ENCODE measurements at places on chromosomes 6 and 20.

- no peak for DNase-seq
These were observed 17.4 kb upstream of the MUC21 start for GRCh38 chr6:30966154-30966553.

DNA sequence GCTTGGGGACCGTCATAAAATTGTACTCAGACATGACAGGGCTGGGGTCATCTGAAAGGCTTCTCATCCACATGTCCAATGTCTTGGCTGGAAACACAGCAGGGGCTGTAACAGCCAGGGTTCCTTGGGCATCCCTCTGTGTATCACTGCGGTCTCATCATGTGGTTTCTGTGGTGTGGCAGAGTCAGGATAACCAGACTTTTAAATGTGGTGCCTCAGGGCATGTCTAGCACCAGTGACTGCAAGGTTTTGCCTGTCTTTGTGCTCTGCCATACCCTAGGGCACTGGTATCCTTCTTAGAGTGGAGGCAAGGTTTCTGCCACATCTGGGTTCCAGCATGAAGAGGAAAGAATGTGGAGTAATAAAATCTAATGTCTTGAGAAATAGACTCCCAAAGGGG, 124.2 kb downstream of the PLEKHG1 start:
- no peak for DNase-seq

DNA sequence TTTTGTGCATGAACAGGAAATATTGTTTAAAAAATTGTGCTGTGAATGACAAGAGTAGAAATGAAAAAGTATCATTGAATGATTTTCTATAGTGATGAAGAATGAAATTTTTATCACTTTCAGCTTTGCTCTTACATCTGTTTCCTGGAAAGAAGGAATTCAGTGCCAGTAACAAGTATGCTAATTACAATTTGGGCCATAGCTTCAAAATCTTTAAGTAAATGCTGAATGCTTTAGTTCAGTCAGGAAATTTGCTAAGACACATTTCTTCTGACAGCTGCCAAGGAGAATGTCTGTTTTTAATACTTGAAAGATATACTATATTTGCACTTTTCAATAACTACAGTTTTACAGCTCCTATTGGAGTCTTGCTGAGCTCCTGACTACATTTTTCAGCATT, 203.7 kb upstream of the RSPO3 start:
- DNase-seq = no peak

DNA sequence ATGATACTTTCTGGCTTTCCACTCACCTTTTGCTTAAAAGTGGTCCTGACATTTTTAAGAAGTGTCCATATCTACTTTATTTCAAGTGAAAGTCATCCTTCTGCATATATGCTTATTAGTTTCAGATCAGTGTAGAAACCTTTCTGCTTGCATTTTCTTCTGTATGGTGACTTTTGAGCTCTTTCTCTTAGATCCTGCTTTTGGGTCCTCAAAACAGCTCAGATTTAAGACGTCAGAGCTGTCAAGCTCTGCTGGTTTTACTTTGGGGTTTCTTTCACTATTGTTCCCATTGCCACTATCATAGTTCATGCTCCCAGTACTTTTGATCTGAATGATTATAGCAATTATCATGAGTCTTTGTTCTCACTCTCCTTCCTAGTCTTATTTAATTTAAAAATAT, 41.7 kb downstream of the BCKDHB start:
- DNase-seq = no peak

- no peak for DNase-seq
These were observed 392.0 kb downstream of the SYNE1 start for GRCh38 chr6:152244998-152245630.

GRCh38 chr20:56506103-56506502, 18.4 kb upstream of the FAM209A start:
- no peak for DNase-seq

DNA sequence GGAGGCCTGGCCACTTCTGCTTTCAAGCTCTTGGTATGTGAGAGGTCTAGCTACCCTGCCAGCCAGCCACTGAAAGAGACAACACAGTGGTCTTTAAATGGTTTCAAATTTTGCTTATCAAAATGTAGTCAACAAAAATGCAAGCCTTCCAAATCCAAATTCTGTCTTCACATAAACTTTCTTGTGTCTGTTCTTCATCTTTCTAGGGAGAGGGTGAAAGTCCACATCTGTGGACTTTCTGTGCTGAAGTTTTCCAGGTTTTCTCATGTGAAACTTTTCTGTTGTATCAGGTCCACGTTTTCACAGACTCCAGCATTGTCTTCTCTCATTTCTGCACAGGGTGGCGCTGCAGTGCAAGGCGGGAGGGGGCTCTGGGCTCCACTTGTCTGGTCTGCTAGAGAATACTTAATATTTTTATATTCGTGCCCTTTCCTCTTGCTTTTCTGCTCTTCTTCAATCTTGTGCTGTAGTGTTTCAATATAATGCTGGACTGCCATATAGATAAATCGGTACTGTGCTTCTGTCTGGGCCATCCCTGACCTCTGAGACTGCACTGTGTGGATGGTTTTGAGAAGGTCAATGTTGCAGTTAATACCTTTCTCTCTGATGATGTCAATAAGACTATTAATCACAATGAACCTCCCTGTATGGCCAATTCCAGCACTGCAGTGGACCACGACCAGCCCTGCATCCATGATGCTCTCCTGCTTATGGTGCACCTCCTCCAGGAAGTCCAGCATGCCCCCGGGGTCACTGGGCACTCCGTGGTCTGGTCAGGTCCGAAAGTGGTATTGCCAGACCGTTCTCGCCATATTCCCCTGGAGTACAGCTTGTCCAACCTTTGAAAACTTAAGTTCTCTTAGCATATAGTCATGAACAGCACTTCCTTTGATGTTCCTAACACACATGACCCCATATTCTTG, 161.6 kb upstream of the TNFAIP3 start:
- peak; percentile 59 for DNase-seq

- DNase-seq = no peak
These were observed 6.0 kb downstream of the BFSP1 start for GRCh38 chr20:17525132-17525531.

GRCh38 chr20:23266530-23267398, 83.8 kb upstream of the NXT1 start:
- DNase-seq = no peak

DNA sequence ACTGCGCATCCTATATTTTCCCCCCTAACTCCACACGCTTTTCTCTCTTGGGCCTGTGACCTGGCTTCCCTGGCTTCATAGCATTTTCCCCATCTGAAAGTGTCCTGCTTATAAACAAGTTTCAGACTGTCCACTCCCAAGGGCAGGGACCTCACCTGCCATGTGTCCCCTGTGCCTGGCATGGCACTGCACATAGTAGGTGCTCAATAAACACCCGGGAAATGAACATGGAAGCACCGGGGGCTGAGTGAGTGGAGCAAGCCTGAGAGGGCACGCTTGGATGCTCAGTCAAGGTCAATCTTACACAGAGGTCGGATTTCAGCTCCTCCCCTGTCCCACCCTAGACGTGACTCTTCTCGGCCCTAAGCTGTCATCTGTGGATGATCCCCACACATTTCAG, 96.9 kb downstream of the NFATC2 start:
- no peak for DNase-seq

DNA sequence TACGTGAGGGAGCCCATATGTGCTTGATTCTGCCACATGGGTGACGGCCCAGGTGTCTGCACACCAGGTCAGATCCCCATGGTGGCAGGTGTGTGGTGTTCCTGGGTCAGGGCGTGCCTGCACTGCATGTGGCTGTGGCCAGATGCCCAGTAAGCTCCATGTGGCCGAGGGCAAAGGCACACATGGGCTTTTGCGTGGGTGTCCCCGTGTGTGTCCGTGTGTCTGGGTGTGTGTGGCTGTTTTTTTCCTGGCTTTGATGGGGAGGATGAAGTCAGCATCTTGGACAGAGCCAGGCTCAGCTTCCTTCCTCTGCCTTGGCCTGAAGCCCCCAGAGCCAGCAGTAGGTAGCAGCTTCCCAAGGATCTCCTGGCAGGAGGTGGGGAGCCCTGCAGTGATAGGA, 1.5 kb upstream of the TNXB start:
- no peak for DNase-seq

GRCh38 chr6:158040804-158041347, 59.2 kb downstream of the SYNJ2 start:
- DNase-seq = no peak

GRCh38 chr6:141401851-141402250, 730.9 kb upstream of the GJE1 start:
- DNase-seq = no peak

DNA sequence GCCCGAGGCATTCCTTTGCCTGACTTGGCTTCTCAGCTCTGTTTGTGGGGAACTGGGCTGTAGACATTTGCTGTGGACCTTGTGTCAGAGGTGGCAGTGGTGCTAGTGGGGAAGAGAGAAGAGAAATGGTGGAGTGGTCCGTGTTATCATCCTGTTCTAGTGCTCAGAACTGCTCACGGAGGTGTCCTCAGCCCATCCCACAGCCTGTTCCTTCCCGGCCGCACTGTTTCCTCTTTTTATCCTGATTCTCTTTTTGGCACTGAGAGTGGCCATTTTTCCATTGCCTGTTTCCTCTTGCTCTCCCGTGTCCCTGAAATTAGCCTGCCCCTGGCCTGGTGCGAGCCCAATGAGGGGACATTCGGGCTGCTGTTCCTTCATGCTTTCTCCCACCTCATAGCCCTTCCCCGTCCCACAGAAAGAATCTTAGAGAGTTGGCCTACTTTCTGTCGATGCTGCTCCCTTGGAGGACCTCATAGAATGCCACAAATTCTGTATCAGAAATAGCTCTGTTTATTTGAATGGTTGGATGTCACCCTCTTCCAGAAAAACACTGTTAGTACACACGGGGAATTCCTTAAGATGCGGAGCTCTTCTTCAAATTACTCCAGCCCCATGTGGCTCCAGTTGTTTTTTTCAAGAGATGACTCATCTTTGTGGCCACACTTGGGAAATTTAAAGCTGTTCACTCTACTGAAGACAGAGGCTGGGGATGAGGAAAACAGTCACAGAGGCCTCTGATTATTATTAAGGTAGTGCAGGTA, 26.1 kb downstream of the FARS2 start:
- DNase-seq = no peak

DNA sequence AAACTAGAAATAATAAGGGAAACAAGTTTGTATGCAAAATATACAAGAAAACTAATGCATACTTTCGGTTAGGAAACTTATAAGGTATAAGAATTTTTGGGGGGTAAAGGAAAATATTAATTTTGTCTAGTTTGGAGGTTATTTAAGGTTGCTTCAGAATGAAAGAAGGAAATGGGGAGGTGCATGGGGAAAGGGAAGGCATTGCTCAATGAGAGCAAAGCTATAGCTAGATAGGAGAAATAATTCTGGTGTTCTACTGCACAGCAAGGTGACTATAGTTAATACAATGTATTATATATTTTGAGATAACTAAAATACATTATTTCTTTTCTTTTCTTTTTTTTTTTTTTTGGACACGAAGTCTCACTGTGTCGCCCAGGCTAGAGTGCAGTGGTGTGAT, 5.4 kb upstream of the MYMX start:
- no peak for DNase-seq

DNA sequence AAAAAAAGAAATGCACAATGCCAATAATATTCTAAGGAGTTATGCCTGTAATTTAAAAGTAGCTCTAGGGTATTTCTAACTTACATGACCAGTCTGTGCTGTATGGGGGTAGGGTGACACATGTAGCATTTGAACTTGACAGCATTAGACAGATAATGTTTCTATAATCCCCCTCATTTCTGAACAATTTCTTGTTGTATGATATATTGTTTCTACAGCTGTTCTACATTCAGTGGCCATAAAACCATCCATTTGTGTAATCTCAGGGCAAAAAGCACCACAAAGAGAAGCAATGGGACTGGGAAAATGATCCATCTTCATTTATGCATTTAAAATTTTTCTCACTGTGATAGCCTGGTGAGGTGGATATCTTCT, 767.8 kb downstream of the TFAP2A start:
- DNase-seq = no peak

DNA sequence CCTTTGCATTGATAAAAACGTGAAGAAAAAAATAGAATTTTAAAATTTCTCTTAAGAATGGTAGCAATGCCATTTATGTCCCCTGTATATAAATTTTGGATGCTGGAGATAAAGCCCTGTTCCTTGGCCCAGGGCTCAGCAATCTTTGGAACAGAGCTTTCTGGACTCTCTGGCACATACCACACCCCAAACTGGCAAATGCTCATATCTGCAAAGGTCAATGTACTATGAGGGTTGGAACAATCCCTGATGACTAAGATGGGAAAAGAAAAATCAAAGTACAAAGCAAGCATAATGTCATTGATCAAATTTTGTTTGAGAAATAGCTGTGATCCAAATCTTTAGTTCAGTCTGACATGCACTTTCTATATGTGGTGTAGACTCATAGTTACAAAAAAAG, 158.1 kb upstream of the HCRTR2 start:
- DNase-seq = no peak

- DNase-seq = peak; percentile 11
These were observed 29.5 kb downstream of the MTHFD1L start for GRCh38 chr6:150894935-150895552.

DNA sequence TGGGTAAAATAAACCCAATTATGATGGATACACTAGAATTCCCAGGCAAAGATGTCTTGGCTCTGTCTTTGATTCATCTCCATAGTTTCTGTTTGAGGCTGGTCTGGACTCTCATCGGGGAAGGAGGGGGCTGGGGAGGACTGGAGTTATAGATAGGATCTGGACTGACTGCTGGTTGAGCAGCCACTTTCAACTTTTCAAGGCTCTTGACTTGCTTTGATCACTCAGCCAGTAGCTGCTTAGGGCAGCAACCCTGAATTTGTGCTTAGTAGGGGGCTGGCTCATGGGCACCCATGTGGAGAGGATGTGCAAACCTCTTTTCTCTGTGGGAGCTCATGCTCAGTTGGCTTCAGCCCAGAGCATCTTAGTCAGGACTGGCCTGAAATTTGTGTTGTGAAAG, 114.0 kb upstream of the NEDD9 start:
- DNase-seq = no peak

- DNase-seq = no peak
These were observed 3.1 kb downstream of the PLCG1 start for GRCh38 chr20:41140226-41141133.

DNA sequence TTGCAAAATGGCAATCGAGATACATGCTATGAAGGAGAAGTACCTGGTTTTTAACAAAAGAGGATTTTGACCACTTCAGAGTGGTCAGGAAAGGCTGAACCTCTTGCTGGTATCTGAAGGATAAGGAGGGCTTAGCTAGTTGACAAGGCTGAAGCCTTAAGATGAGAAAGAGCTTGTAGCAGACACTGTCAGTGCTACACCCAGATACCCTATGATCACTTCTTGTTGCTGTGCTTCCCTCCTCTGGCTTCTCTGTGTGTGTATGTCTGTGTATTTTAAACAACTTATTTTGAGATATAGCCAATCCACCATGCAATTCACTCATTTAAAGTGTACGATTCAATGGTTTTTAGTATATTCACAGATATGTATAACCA, 38.9 kb upstream of the TGM2 start:
- DNase-seq = no peak

DNA sequence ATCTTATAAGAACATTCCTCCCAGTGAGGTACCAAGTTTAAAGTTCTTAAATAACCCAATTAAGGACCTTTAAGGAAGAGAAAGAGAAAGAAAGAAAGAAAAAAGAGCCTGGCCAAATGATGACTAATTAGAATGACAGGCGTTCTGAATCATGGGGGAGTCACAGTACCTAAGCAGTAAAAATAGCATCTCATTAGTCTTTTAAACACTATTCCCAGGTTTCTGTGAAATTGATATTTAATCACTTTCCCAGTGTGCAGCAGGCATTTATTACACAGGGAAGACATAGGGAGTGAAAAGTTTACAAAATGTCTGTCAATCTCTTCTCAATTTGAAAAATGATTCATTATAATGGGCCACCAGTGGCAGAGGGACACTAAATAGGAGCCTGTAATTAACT, 251.4 kb upstream of the MANEA start:
- no peak for DNase-seq

- no peak for DNase-seq
These were observed 144.3 kb downstream of the F13A1 start for GRCh38 chr6:6176127-6176526.

Data from stimulated activated naive CD4-positive, alpha-beta T cell treated with Interleukin-2 at 50 U/mL for 16 hours (primary cell).